Osteoblast (primary cell): ENCODE measurements at places on chromosomes 7 and 10. TPM values are rescaled to one million over a fixed set of nuclear protein-coding genes. Genes with fewer than 3 reads are reported as not detected.

- DNase-seq, result peak; percentile 46
These were observed 65.4 kb downstream of the PAX2 start for GRCh38 chr10:100810835-100811116.

DNA sequence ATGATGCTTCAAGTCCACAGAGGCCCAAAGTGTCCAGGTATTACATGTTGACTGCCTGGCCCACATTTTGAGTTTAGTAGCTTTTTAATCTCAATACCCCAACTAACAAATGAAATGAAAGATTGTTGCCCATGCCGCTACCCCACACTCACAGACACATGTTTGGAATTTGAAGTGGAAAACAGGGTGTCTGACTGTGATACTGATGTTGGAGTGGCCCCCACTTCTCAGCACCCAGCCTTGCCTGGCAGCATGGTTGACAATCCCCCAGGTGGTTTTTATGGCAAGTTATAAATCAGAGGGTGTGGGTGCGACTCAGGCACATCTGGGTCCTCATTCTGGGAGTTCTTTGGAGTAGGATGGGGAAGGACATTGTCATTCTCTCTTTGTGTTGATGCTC, 314.7 kb upstream of the ZNF32 start:
- DNase-seq, result no peak

GRCh38 chr7:94996369-94996768, 89.0 kb downstream of the PPP1R9A start:
- DNase-seq, result no peak

Gene CCDC146
- total RNA-seq, result 2.4 and 5.1 TPM in 2 replicates
